Central memory CD8-positive, alpha-beta T cell (primary cell): ENCODE measurements at places on chromosomes 5 and 9.

DNA sequence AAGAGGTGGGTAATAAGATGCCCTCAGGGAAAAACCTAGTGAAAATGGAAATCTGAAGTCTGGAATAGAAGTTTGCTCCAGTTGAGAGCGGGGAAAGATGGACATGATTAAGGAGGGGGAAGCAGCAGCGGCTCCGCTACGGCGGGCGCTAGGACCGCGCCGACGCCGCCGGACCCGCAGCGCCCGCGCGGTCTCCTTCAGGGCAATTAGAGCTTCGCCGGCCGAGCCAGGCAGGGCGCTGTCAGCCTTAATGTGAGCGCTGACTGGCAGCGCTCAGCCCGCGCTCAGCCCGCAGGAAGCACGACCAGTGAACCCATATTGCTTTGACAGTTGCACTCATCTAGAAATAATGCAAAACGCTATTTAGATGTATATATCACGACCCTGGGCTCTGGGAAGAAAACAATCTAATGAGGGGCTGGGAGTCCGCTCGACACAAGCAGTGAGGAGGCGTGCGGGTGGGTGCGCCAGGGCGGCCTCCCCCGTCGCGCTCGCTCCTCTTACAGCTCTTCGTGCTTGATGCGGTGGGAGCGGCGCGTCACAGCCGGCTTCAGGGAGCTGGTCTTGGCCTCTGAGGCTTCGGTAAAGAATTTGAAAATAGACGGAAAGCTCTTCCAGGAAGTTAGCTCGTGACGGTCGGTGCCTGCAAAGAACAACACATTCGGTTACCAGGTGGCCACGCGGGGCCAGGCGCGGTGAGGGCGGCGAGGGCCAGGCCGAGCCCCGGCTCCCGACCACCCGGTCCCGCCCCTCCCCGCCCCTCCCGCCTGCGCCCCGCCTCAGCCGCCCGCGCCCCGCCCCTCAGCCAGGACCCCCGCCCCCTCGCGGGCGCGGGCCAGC, 37.7 kb downstream of the NR2F1 start:
- peak; percentile 42 for DNase-seq
- peak overlapping the region; percentile 98 for H3K27ac ChIP-seq

GRCh38 chr9:134385915-134386314, 59.7 kb downstream of the RXRA start:
- peaks cover 51% of the 10 kb centered on the region for H3K4me1 ChIP-seq
- peaks cover 20% of the 10 kb centered on the region for H3K36me3 ChIP-seq
- H3K27ac ChIP-seq = no peak overlapping the region
- no peak for DNase-seq

DNA sequence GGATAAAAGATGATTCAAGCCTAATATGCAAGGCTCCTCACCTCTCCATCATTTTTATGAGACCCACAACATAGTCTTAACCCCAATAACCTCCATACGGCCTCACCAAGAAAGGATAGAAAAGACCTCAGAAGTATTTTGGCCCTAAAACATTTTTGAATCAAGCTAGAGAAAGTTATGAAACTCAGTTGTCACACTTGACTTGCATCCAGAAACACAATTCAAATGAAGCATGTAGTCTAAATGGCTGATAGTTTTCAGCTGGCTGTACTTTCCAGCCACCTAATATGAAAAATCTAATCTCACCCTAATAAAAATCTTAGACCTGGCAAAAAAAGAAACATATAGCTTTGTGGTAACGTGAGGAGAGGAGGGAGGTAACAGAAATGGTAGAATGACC, 116.1 kb downstream of the ARL15 start:
- DNase-seq = no peak
- H3K27me3 ChIP-seq = no peaks in the 10 kb centered on the region
- no peak overlapping the region for H3K4me3 ChIP-seq
- H3K27ac ChIP-seq = no peak overlapping the region
- peaks cover 33% of the 10 kb centered on the region for H3K4me1 ChIP-seq

GRCh38 chr5:145936401-145937131, at the start of gene SH3RF2:
TSS of gene SH3RF2 (plus strand) at chr5:145936578. CDS start at chr5:145937929, 1,351 bp downstream.
- peak within 1 kb of the TSS; percentile 51 for H3K4me3 ChIP-seq
- no peak within 1 kb of the TSS for H3K27ac ChIP-seq
- no peaks in the 10 kb centered on the region for H3K36me3 ChIP-seq
- H3K27me3 ChIP-seq = peaks cover 53% of the 10 kb centered on the region
- no peak for DNase-seq

GRCh38 chr9:84251921-84252320, 88.6 kb downstream of the SLC28A3 start:
- H3K4me3 ChIP-seq = no peak overlapping the region
- DNase-seq = no peak
- no peak overlapping the region for H3K27ac ChIP-seq
- no peaks in the 10 kb centered on the region for H3K4me1 ChIP-seq
- H3K36me3 ChIP-seq = no peaks in the 10 kb centered on the region
- H3K27me3 ChIP-seq = peaks cover 32% of the 10 kb centered on the region

GRCh38 chr5:19258686-19259085, 729.3 kb downstream of the CDH18 start:
- H3K4me1 ChIP-seq = no peaks in the 10 kb centered on the region
- no peak overlapping the region for H3K4me3 ChIP-seq
- H3K27ac ChIP-seq = no peak overlapping the region
- no peak for DNase-seq

- H3K36me3 ChIP-seq = peaks cover 4% of the 10 kb centered on the region
- no peak overlapping the region for H3K4me3 ChIP-seq
- no peaks in the 10 kb centered on the region for H3K27me3 ChIP-seq
- peaks cover 31% of the 10 kb centered on the region for H3K4me1 ChIP-seq
- no peak overlapping the region for H3K27ac ChIP-seq
These were observed 154.6 kb downstream of the GDNF start for GRCh38 chr5:37685211-37685610.

DNA sequence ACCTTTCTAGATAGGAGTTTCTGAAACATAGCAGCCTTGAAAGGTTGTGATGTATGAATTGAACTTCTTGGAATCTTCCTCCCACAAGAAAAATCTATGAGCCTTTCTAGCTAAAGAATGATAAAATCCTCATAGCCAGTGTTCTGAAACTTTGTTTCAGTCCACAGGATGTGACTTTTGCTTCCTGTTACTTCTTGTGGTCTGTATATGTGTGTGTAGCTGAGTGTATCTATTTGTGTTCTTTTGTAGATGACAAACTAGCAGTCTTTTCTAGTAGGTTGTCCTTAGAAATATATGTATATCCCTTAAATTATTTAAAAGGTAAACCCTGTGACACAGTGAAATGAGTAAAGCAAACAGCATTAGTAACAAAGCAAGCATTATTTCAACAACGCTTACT, 188.8 kb downstream of the MRPS30 start:
- no peaks in the 10 kb centered on the region for H3K36me3 ChIP-seq
- H3K4me1 ChIP-seq = no peaks in the 10 kb centered on the region
- H3K27ac ChIP-seq = no peak overlapping the region
- no peak for DNase-seq
- no peaks in the 10 kb centered on the region for H3K27me3 ChIP-seq

DNA sequence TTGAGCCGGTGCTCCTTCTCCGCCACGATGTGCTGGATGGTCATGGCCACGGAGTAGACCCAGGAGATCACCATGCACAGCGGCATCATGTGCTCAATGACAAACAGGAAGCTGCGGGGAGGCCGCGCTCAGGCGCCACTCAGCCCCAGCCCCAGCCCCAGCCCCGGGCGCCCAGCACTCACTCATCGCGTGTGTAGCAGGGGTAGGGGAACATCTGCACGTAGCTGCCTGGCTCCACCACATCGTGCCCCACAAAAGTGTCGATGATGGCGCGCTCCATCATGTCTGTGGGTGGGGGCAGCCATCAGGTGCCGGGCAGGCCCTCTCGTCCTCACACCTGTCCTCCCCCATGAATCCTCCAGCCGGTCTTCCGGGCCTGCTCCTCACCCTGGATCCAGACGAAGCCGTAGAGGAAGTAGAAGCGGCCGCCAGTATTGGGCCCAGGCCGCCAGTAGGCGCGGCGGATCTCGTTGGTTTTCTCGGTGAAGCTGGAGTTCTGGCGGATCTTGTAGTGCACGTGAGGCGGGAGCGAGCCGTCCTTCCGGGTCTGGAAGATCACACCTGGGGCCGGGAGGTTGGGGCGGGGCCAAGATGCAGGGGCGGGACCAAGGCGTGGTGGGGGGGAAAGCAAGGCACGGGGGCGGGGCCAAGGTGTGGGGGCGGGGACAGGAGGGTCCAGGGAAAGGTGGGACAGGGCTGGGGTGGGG, 10.1 kb downstream of the ABCA2 start:
- H3K4me1 ChIP-seq = peaks cover 5% of the 10 kb centered on the region
- peaks cover 2% of the 10 kb centered on the region for H3K36me3 ChIP-seq
- H3K27me3 ChIP-seq = no peaks in the 10 kb centered on the region
- no peak overlapping the region for H3K4me3 ChIP-seq
- DNase-seq = no peak

GRCh38 chr9:79569814-79570447, 1.8 kb upstream of the TLE4 start:
- peaks cover 22% of the 10 kb centered on the region for H3K4me1 ChIP-seq
- H3K4me3 ChIP-seq = no peak overlapping the region
- DNase-seq = no peak
- H3K27me3 ChIP-seq = no peaks in the 10 kb centered on the region
- peaks cover 9% of the 10 kb centered on the region for H3K36me3 ChIP-seq
- H3K27ac ChIP-seq = no peak overlapping the region

GRCh38 chr5:5291357-5291756, 131.1 kb upstream of the ICE1 start:
- no peak overlapping the region for H3K4me3 ChIP-seq
- no peak overlapping the region for H3K27ac ChIP-seq
- H3K27me3 ChIP-seq = peaks cover 5% of the 10 kb centered on the region
- no peak for DNase-seq
